ENCODE measurements at places on chromosomes 5 and 9.

DNA sequence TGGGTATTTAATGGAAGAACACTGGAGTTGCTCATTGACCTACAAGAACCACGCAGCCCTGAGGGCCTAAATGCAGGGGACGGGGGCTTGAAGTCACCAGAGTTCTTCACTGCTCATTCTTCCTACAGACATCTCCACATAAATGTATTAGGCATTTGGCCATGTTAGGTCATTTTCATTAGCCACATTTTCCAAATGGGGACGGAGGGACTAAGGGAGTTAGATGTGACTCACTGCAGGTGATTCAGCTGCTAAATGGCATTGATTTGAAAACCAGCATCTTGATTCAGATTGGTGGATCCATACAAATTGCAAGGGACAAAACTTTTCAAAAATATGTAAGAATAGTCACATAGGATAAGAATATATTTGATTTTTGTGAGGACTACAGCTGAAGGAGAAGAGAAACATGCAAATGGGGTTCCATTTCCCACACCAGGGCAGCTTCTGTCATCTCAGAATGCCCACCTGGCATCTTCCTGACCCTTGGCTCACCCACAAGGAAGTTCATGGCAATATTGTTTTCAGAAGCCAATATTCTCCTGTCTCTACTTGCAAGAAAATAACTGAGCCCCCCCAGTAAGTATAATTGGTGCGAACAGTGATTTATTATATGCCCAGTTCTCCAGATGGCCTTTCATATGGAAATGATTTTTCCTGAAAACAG lies 264.8 kb downstream of the DOCK8 start:
- DNase-seq = no peak

DNA sequence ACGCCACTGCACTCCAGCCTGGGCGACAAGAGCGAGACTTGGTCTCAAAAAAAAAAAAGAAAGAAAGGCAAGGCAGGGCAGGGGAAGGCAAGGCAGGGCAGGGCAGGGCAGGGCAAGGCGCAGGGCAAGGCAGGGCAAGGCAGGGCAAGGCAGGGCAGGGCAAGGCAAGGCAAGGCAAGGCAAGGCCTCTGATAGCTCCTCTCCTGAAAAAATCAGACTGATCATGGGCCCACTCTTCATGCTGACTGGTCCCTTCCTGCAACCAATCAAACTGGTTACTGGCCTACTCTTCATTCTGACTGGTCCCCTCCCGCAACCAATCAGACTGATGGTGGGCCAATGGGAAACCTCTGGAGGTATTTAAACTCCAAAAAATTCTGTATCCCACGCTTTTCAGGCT lies 3.4 kb upstream of the ZBTB5 start:
- DNase-seq = no peak

DNA sequence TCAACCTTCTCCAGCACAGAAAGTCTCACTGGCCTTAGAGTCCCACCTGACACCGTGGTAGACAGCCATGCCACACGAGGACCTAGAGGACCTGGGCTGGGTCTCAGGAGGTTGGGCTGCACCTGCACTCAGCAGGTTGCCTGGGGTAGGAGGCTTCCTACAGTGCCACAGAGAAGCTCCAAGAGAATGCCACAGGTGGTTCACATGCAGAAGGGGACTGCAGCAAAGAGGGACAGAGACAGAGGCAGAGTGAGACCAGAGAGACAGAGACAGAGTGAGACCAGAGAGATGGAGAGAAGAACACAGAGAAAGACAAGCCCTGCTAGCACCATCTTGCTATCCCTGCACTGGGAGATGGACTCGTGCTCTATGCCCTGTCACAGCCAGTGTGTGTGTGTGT lies 5.7 kb downstream of the CAMK2A start:
- DNase-seq = no peak

DNA sequence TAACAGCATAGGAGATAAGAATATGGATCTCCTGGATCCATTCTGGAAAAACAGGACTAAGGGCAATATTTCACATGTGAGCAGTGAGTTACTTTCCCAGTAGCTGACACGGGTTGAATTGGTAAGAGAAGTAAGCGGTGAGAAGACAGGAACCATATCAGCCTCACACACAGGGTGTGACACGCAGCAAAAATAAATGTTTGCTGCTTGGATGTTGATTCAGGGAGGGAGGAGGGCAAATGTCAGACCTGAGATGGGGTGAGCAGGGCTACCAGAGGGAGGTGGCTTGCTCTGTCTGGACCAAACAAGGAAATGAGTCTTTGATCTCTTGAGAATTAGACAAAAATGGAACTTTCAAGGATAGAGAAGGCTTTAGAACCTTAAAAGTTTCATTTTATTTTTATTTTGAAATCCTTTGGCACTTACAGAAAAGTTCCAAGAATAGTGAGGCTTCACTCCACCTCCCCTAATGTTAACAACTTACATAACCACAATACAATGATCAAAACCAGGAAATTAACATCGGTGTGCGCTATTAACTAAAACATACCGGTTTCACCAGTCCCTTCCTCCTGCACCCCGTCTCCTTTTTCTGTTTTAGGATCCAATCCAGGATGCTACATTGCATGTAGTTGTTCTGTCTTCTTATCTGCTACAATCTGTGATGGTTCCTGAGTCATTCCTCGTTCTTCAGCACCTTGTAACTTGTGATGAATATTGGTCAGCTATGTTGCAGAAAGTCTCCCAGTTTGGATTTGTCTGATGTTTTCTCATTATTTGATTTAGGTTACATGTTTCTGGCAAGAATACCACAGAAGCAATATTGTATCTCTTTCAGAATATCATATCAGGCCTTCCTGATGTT lies 20.5 kb upstream of the ARHGEF28 start:
- DNase-seq = no peak

DNA sequence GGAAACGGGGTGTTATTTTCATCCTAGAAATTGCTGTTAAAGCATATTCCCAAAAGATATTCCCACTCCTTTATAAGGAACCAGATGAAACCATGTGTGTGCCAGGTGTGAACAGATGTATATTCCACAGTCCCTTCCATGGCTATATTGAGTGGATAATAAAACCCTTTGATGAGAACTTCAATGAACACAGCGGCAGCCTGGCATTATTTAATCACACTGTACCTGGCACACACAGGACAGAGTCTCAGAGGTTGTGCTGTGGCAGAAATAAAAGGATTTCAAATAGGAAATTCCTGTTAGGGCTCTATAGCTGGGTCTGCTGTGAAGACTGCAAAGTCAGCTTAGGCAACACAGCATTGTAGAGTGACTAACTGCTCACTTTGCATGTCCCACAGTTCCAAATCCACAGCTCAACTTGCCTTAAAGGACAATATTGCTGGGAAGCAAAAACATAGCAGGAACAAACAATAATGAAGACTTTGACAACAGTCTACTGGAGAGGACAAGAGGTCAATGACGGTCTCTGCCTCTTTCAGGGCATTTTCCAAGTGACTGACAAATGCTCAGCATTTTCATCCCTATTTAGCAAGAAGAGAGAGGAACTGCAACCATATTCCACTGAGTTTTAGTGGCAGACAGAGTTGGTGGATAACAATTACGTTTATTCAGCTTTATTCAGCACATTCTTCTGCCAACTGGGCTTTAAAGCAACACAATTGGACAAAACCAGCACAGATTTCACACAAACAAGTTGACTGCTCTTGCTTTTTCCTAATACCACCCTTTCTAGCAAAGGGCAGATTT lies 255.7 kb upstream of the RGMB start:
- no peak for DNase-seq

DNA sequence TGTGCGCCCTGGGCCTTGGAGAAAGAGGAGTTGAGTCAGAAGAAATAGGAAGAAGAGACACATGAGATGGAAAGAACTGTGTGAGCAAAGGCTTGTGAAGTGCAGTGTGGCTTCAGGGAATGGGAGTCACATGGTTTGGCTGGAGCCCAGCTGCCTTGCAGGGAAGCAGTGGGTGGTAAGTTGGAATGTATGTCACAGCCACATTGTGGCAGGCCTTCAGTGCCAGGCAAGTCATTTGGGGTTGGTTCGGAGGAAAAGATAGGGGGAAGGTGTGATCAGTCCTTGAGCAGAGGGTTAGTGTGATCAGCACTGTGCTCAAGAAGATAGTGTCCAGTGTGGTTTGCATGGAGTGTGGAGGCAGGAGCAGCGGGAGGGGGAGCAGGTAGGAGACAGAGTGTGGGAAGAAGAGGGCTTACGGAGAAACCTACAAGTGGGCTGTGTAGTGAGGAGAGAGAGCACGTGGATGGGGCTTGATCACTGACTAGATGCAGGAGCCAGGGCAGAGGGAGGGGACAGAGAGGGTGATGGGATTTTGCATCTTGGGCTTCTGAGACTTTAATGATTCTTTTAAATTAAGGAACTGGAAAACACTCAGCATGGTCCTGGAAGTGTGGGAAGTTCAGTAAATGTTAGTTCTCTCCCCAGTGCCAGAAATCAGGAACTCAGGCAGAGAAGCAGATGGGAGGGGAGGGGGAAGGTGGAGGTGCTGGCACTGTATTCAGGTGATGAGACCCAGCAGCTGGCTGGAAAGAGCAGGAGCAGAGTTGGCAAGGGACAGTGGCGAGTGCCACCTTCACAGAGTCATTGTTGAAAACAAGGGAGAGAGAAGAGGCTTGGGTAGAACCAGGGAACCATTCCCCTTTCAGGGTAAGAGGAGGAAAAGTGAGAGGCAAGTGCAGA lies 46.6 kb downstream of the ARHGAP26 start:
- no peak for DNase-seq

- DNase-seq = no peak
Measured at GRCh38 chr9:95605101-95605500, 88.3 kb upstream of the PTCH1 start.

DNA sequence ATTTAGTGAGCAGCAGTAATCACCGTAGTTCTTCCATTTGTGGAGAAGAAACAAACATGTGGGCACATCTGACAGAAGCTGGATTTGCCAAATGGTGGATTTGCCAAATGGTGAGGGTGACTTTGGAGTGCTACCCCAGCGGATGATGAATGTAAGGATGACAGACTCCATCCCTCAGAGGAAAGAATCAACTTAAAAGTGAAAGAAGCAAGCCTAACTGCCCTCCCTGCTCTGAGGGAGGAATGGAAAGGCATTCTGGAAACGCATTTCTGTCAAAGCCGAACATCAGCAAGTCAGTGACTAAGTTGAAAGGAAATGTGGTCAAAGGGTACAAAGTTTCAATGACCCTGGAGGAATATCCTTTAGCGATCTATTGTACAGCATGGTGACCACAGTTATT lies 143.5 kb downstream of the GPBP1 start:
- no peak for DNase-seq

DNA sequence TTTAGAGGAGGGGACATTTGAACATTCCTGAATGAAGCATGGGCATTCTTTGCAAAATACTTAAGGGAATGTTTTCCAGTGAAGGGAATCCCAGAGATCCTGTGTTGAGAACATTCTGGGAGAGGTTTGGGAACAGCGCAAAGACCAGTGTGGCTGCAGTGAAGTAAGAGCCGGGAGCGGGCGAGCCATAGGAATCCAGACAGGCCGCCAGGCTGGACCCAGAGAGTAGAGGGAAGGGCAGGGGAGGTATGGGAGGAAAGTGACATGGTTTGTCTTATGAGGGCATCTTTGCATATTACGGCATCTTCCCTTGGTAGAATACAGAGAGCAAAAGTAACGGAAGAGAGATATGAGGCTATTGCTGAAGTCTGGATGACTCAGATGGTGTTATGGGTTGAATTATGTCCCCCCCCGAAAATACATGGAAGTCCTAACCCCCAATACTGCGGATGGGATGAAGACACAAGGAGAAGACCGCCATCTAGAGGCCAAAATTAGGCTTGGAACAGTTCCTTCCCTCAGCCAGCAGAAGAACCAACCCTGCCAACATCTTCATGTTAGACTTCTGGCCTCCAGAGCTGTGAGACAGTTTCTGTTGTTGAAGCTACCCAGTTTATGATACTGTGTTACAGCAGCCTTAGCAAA lies 268.2 kb downstream of the MAST4 start:
- no peak for DNase-seq

- no peak for DNase-seq
Measured at GRCh38 chr5:6961123-6961522, 247.9 kb downstream of the TENT4A start.

GRCh38 chr9:94872891-94873511 lies 146.5 kb downstream of the AOPEP start:
- DNase-seq = no peak

GRCh38 chr9:132631685-132632084 lies 38.1 kb downstream of the DDX31 start:
- no peak for DNase-seq

GRCh38 chr5:72035831-72036230 lies 71.4 kb upstream of the MAP1B start:
- DNase-seq = no peak

- DNase-seq = no peak
Measured at GRCh38 chr9:131346559-131346958, 47.3 kb upstream of the PRRC2B start.

DNA sequence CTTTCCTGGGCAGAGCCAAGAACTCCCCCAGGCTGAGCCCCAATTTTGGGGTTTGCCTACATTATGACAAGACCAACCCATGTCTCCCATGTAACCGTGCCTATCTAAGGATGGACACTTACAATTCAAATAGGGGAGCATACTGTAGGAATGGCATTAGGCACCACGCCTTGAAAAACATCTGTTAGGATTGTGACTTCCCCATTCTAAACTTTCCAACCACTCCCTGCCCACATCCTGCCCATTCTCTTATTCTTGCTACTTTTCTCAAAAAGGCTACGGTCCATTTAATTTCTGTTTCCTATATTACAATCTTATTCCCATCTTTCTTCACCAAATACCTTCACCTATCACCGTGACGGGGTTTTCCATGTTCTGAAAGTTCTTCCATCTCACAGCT lies 99.2 kb downstream of the LPAR1 start:
- DNase-seq = no peak

DNA sequence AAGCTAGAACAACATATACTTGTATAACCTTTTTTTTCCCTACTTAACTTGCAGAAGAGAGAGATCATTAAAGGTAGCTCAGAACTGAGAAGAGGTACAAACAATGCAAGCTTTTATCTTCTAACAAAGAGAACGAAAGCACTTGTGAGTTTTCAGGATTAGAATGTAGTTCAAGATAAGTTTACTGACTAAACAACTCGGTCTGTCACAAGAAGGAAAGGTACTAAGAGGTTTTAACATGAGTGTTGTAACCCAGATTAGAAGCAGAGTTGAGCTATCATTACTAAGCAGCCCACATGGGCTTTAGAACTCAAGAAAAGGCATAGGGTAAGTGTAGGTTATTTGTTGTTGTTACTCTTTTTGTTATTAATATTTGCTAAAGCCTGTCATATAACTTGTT lies 25.2 kb downstream of the GIN1 start:
- no peak for DNase-seq

DNA sequence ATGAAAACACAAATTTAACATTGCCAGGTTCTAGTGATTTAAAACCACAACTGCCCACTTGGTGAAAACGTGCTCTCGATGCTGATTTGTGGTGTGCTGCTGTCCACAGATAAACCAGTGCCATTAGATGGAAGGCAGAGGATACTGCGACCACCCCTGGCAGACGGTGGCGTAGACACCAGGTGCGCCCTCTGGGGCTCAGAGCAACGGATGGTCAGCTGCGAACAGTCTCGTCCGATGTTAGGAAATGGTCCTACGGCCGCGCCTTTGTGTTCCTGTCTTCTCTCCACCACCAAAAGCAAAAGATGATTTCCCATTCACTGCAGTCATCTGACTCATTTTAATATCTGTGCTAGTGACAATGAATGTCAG lies 43.2 kb downstream of the UBE2QL1 start:
- DNase-seq = no peak

Measured in omental fat pad (tissue), 4 donors.